Natural killer cell (primary cell): ENCODE measurements at places on chromosomes 7 and 10.

GRCh38 chr7:98930921-98931320 lies 52.6 kb downstream of the TRRAP start:
- peak overlapping the region; percentile 21 for H3K27ac ChIP-seq
- H3K4me3 ChIP-seq = no peak overlapping the region
- DNase-seq = peak; percentile 78
- no peaks in the 10 kb centered on the region for H3K27me3 ChIP-seq

- no peaks in the 10 kb centered on the region for H3K4me1 ChIP-seq
- no peaks in the 10 kb centered on the region for H3K36me3 ChIP-seq
- no peak for DNase-seq
- H3K27me3 ChIP-seq = no peaks in the 10 kb centered on the region
- H3K27ac ChIP-seq = no peak overlapping the region
- H3K4me3 ChIP-seq = no peak overlapping the region
Measured at GRCh38 chr10:20855398-20856038, 41.6 kb downstream of the NEBL start.

DNA sequence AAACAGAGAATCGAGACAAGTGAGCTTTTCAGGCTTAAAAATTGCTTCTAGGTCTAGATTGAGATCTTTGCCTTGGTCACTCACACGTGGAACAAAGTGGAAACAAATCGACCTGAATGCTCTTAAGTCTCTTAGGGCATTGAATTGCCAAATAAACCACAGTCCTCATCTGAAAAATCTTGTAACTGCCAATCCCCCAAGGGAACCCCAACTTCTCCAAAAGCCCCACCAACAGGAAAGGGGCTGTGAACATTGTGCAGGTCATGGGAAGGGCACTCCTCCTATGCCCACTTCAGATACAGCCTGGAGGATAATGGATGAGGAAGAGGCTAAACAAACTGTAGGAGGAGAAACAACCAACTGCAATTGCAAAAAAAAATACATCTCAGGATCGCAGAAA lies 91.3 kb downstream of the DGKI start:
- H3K4me1 ChIP-seq = no peaks in the 10 kb centered on the region
- DNase-seq = no peak
- no peak overlapping the region for H3K4me3 ChIP-seq
- H3K27me3 ChIP-seq = no peaks in the 10 kb centered on the region

GRCh38 chr10:113689574-113689973 lies 9.9 kb downstream of the CASP7 start:
- peaks cover 9% of the 10 kb centered on the region for H3K36me3 ChIP-seq
- H3K4me3 ChIP-seq = no peak overlapping the region
- no peaks in the 10 kb centered on the region for H3K27me3 ChIP-seq
- no peak overlapping the region for H3K27ac ChIP-seq
- no peaks in the 10 kb centered on the region for H3K4me1 ChIP-seq
- no peak for DNase-seq

GRCh38 chr7:20327055-20327454 lies 3.6 kb upstream of the ITGB8 start:
- no peak overlapping the region for H3K4me3 ChIP-seq
- H3K27ac ChIP-seq = no peak overlapping the region
- peaks cover 23% of the 10 kb centered on the region for H3K4me1 ChIP-seq
- no peaks in the 10 kb centered on the region for H3K36me3 ChIP-seq
- H3K27me3 ChIP-seq = peaks cover 4% of the 10 kb centered on the region

GRCh38 chr10:95408983-95409873 lies 118.4 kb upstream of the PDLIM1 start:
- H3K27ac ChIP-seq = no peak overlapping the region
- H3K27me3 ChIP-seq = no peaks in the 10 kb centered on the region
- H3K4me3 ChIP-seq = no peak overlapping the region
- no peak for DNase-seq
- no peaks in the 10 kb centered on the region for H3K4me1 ChIP-seq
- H3K36me3 ChIP-seq = no peaks in the 10 kb centered on the region

GRCh38 chr7:52151559-52151958 lies 835.0 kb upstream of the COBL start:
- no peak overlapping the region for H3K27ac ChIP-seq
- H3K36me3 ChIP-seq = no peaks in the 10 kb centered on the region

DNA sequence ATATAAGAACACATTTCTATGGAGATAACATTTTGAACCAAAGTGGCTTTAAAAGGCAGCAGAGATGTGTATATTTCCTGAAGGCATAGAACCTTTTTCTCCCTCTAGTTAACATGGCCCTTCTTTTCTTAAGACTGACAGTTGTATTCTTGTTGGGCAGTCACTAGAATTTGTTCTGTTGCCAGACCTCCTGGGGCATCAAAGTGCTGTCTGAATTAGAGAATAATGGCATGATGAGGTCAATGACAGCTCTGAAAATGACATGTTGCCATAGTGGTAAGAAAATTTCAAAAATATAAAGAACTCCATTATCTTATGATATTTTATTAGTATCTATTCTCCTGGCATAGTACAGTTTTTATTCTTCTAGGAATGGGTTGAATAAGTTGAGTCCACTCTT lies 446.7 kb downstream of the NRG3 start:
- no peaks in the 10 kb centered on the region for H3K4me1 ChIP-seq
- DNase-seq = no peak
- H3K36me3 ChIP-seq = no peaks in the 10 kb centered on the region
- no peak overlapping the region for H3K4me3 ChIP-seq

GRCh38 chr10:110304394-110304779 lies 333 bp downstream of the SMNDC1 start:
- no peaks in the 10 kb centered on the region for H3K27me3 ChIP-seq
- peaks cover 34% of the 10 kb centered on the region for H3K36me3 ChIP-seq
- H3K4me3 ChIP-seq = peak overlapping the region; percentile 79
- H3K27ac ChIP-seq = peak overlapping the region; percentile 94
- H3K4me1 ChIP-seq = peaks cover 7% of the 10 kb centered on the region
- DNase-seq = no peak

DNA sequence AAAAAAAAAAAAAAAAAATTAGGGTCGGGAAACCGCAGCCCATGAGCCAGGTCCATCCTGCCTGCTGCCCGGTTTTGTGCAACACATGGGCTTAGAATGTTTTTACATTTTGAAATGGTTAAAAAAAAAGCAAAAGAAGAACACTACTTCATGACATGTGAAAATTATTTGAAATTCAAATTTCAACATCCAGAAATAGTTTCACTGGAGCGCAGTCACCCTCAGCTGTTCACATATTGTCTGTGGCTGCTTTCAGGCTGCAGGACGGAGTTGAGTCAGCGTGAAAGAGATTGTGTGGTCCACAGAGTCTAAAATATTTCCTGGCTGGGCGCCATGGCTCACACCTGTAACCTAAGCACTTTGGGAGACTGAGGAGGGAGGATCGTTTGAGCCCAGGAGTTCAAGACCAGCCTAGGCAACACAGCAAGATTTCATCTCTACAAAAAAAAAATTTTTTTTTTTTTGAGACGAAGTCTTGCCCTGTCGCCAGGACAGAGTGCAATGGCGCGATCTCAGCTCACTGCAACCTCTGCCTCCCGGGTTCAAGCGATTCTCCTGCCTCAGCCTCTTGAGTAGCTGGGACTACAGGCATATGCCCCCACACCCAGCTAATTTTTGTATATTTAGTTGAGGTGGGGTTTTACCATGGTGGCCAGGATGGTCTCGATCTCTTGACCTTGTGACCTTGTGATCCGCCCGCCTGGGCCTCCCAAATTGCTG lies 63.9 kb upstream of the ECHDC3 start:
- no peak for DNase-seq
- H3K27me3 ChIP-seq = no peaks in the 10 kb centered on the region
- no peaks in the 10 kb centered on the region for H3K36me3 ChIP-seq
- no peak overlapping the region for H3K4me3 ChIP-seq

GRCh38 chr10:31708474-31708873 lies 220.2 kb downstream of the ARHGAP12 start:
- no peaks in the 10 kb centered on the region for H3K36me3 ChIP-seq
- no peak overlapping the region for H3K4me3 ChIP-seq
- no peak for DNase-seq
- H3K27ac ChIP-seq = no peak overlapping the region

- no peak overlapping the region for H3K27ac ChIP-seq
- no peak overlapping the region for H3K4me3 ChIP-seq
- no peaks in the 10 kb centered on the region for H3K27me3 ChIP-seq
- no peaks in the 10 kb centered on the region for H3K36me3 ChIP-seq
Measured at GRCh38 chr10:3879073-3879472, 94.1 kb upstream of the KLF6 start.

DNA sequence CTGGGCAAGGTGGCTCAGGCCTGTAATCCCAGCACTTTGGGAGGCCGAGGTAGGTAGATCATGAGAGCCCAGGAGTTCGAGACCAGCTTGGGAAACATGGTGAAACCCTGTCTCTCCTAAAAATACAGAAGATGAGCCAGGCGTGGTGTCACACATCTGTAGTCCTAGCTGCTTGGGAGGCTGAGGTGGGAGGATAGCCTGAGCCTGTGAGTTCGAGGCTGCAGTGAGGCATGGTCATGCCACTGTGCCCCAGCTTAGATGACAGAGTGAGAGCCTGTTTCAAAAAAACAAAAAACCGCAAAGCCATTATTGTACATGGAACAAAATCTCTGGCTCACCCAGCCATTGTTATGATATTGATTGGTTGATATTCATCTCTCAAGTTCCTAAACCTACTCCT lies 53.7 kb downstream of the KMT2E start:
- no peaks in the 10 kb centered on the region for H3K27me3 ChIP-seq
- no peak overlapping the region for H3K27ac ChIP-seq
- no peaks in the 10 kb centered on the region for H3K4me1 ChIP-seq
- peaks cover 71% of the 10 kb centered on the region for H3K36me3 ChIP-seq
- DNase-seq = no peak

GRCh38 chr7:37675749-37676148 lies 7.8 kb upstream of the GPR141 start:
- no peak overlapping the region for H3K27ac ChIP-seq
- no peak for DNase-seq
- H3K4me1 ChIP-seq = no peaks in the 10 kb centered on the region
- H3K36me3 ChIP-seq = no peaks in the 10 kb centered on the region
- H3K4me3 ChIP-seq = no peak overlapping the region

DNA sequence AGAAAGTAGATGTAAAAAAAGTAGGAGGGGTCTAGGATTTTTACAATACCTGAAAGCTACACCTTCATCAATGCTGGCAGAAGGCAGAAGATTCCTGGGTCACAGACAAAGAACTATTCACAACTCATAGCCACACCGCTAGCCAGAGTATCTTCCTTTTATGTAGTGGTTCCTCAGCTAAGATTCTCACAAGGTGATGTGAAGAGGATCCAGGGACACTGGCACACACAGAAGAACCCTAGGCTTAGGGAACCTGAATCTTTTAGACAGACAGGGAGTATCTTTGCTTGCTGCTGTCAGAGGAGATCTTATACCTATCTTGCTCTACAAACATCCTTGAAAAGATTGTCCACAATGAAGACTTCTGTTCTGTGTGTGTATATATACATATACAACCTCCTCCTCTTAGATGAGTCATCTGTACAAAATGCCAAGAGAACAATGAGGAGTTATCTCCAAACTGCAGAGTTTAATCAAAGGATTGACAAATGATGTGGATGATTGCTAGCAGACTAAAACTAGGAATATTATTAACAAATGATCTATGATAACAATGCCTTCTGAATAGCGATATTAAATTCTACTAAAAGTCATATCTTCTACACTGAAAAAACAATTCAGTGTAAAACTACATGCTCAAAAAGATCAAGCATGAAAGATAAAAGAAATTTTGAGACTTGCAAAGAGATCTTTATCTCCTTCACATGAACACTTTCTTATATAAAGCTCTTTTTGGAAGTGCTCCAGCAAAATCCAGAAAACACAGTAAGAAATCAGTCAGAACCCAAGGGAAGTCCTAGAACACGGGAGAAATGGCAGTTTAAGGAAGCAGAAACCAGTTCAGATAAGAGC lies 409.3 kb downstream of the PARD3 start:
- H3K36me3 ChIP-seq = no peaks in the 10 kb centered on the region
- H3K27ac ChIP-seq = no peak overlapping the region
- no peak for DNase-seq
- no peaks in the 10 kb centered on the region for H3K4me1 ChIP-seq
- H3K4me3 ChIP-seq = no peak overlapping the region
- H3K27me3 ChIP-seq = no peaks in the 10 kb centered on the region

GRCh38 chr7:87416682-87417587 lies 58.5 kb downstream of the ABCB4 start:
- no peaks in the 10 kb centered on the region for H3K27me3 ChIP-seq
- DNase-seq = peak; percentile 85
- H3K4me1 ChIP-seq = no peaks in the 10 kb centered on the region
- no peak overlapping the region for H3K4me3 ChIP-seq
- H3K36me3 ChIP-seq = no peaks in the 10 kb centered on the region
- H3K27ac ChIP-seq = no peak overlapping the region

DNA sequence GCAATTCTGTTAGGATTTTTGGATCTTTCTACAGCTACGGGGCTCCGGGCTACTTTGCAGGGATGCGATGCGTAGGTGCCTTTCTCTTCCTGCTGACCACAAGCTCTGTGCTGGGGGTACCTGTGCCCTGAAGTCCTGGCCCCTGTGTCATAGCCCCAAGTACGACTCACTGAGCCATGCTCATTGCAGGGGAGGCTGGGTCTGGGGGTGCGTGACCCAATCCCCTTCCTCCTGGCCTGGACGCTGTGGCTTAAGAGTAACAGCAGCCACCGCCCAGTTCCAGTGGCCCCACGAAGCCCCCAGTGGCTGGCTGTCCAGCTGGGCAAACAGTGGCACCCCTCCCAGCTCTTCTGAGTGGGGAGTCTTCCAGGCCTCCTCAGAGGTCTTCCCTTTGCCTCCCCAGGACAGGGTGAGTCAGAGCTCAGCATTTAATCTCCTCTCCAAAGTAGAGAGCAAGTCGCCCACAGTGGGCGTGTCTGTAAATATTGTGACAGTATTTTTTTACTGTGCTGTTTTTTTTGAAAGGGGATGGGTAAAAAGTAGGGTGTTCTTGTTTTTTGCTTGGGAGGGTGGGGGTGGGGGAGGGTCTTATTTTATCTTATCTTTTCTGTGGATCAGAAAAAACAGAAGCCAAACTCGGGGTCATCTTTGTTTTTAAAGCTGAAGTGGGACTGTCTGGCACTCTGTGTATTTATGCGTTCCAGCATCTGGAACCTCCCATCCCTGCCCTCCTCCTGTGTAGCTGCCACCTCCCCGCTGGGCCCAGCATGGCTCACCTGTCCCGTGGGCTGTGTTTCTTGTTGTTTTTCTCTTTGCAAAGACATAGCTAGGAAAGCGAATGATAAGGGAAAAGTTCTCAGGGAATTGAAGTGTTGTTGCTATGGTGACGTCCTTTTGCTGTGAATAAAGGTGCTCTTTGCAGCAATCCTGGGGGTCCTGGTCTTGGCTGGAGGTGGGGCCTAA lies 8.2 kb downstream of the LFNG start:
- H3K4me1 ChIP-seq = peaks cover 89% of the 10 kb centered on the region
- no peak overlapping the region for H3K4me3 ChIP-seq
- H3K27me3 ChIP-seq = no peaks in the 10 kb centered on the region
- peak; percentile 51 for DNase-seq

DNA sequence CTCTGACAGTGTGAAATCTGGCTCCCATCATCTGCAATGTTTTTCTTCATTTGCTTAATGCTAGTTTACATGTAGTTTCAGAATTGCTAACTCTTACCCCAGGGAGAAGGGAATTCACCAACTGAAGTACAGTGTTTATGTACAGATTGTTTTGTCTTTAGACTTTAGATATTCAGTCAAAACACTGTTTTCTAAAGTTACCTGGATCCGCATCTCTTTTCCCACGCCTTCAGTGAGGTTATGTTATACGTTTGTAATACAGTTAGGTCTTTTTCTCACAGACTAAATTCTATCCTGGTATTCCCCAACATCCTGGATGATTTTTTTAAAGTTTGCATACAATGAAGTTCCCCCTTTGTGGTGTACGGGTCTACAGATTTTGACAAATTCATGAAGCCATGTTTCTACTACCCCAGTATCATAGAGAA lies 3.2 kb upstream of the LYZL1 start:
- H3K27ac ChIP-seq = no peak overlapping the region
- no peaks in the 10 kb centered on the region for H3K4me1 ChIP-seq
- no peaks in the 10 kb centered on the region for H3K36me3 ChIP-seq
- DNase-seq = no peak
